ENCODE measurements at places on chromosomes 3 and 15.

GRCh38 chr15:41930867-41931222, 37.0 kb upstream of the SPTBN5 start:
- no peak overlapping the region for H3K4me3 ChIP-seq
- H3K36me3 ChIP-seq: no peaks in the 10 kb centered on the region
- DNase-seq: no peak
- peaks cover 24% of the 10 kb centered on the region for H3K4me1 ChIP-seq

GRCh38 chr3:53554559-53555067, 60.2 kb downstream of the CACNA1D start:
- H3K36me3 ChIP-seq: no peaks in the 10 kb centered on the region
- no peaks in the 10 kb centered on the region for H3K4me1 ChIP-seq
- no peaks in the 10 kb centered on the region for H3K27me3 ChIP-seq
- peak; percentile 37 for DNase-seq
- H3K4me3 ChIP-seq: no peak overlapping the region
- no peak overlapping the region for H3K27ac ChIP-seq

DNA sequence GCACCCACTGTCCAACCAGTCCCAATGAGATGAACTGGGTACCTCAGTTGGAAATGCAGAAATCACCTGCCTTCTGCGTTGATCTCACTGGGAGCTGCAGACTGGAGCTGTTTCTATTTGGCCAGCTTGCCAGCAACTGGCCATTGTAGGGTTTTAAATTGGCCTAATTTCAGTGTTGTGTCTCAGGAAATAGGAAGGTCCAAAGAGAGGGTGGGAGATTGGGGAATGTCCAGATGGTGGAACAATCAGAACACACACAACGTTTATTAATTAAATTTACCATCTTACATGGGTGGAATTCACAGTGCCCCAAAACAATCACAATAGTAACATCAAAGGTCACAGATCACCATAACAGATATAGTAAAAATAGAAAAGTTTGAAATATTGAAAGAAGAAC, 189.5 kb downstream of the ZNF385D start:
- H3K4me3 ChIP-seq: no peak overlapping the region
- no peaks in the 10 kb centered on the region for H3K27me3 ChIP-seq
- no peak overlapping the region for H3K27ac ChIP-seq
- no peaks in the 10 kb centered on the region for H3K36me3 ChIP-seq
- DNase-seq: no peak
- H3K4me1 ChIP-seq: no peaks in the 10 kb centered on the region

GRCh38 chr15:82126346-82126745, 80.5 kb upstream of the MEX3B start:
- peaks cover 30% of the 10 kb centered on the region for H3K4me1 ChIP-seq
- peaks cover 14% of the 10 kb centered on the region for H3K36me3 ChIP-seq
- H3K4me3 ChIP-seq: no peak overlapping the region

DNA sequence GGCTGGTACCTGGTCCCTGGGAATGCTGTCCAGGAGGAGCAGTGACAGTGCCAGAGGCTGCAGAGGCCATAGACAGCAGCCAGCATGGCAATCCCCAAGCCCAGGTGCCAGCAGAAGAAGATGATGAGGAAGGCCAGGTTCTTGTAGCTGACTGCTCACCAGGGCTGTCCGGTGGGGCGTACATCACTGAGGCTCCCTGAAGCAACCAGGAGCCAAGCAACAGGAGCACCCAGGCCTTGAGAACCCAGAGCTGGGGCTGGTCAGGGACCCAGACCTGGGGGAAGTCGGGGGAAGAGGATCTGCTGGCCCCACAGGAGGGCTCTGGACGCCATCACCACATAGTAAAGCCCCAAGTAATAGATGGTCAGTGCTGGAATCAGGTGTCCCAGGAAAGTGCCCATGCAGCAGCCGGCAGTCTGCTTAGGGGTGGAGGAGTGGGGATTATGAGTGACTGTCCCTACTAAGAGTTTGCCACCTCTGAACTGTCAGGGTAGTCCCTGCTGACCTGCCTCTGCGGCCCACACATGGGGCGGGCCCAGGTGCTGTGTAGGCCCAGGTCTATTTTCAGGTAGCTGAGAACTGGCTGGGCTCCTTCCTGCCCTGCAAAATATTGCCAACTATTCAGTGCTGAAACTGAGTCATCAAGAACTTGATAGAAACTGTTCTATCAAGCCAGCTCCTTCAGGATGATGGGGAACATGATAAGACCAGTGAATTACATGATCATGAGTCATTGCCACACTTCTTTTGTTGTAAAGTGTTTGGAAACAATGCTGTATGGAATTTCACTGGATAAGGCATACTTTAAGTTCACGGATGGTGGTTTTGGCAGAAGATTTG, 68.7 kb downstream of the CHRD start:
- H3K27me3 ChIP-seq: no peaks in the 10 kb centered on the region
- H3K27ac ChIP-seq: no peak overlapping the region
- H3K36me3 ChIP-seq: no peaks in the 10 kb centered on the region

DNA sequence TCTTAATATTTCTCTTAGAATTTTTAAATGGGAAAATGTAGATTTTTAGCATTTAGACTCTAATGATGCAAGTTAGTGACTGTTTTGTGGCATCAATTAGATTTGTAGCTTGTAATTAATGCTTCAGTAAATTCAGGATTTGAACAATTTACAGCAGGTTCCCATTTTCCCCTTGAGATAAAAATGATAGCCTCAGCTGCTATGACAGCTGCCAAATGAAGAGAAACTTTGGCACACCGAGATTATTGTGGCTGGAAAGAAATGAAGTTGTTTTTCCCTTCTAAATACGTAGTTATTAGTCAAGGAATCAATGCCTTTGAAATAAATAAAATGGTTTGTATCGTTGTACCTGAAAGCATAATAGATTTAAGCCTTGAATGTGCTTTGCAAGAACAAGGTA, 206.4 kb upstream of the P2RY1 start:
- H3K36me3 ChIP-seq: no peaks in the 10 kb centered on the region
- H3K4me1 ChIP-seq: no peaks in the 10 kb centered on the region
- no peak overlapping the region for H3K27ac ChIP-seq
- no peak overlapping the region for H3K4me3 ChIP-seq
- no peaks in the 10 kb centered on the region for H3K27me3 ChIP-seq
- DNase-seq: no peak

DNA sequence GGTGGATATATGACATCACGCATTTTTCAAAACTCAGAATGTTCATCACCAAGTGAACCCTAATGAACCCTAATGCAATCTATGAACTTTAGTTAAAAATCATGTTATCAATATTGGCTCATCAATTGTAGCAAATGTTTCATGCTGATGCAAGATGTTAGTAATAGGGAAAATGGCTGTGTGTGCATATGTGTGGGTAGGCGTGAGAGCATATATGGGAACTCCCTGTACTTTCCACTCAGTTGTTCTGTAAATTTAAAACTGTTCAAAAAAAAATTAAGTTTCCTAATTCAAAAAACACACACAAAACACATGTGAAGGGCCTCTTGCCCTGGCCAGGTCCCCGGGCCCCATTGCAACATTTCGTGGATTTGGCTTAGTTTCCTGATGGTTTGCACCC, 89.7 kb upstream of the PROK2 start:
- H3K27ac ChIP-seq: no peak overlapping the region
- H3K4me1 ChIP-seq: no peaks in the 10 kb centered on the region
- no peak for DNase-seq
- H3K27me3 ChIP-seq: no peaks in the 10 kb centered on the region
- H3K4me3 ChIP-seq: no peak overlapping the region

DNA sequence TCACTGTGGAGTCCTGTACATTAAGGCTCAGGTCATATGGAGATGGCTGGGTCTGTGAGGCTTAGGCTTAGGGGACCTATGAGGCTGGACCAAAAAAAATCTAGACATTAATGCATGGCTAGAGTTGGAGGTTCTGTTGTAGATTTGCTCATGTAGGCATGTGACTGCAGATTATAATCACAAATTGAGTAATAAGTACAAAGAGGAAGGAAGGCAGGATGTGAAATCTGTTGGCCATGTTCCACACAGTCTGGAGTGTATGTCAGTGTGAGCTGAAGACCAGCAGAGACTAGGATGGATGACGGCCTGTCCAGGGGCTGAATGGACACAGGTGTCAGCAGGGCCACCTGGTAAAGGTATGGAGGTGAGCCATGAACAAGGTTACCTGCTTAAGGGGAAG, at the start of gene ST3GAL6:
Gene ST3GAL6 (plus strand): TSS at position 265 of the 400 bp plus-strand sequence. CDS start 5,101 bp downstream, outside the sequence.
- H3K4me1 ChIP-seq: peaks cover 55% of the 10 kb centered on the region
- H3K27me3 ChIP-seq: no peaks in the 10 kb centered on the region
- no peak within 1 kb of the TSS for H3K27ac ChIP-seq
- H3K4me3 ChIP-seq: peak within 1 kb of the TSS; percentile 39
- no peaks in the 10 kb centered on the region for H3K36me3 ChIP-seq
- peak; percentile 70 for DNase-seq

GRCh38 chr15:89002830-89003229, 85.4 kb upstream of the ABHD2 start:
- H3K27ac ChIP-seq: peak overlapping the region; percentile 15
- H3K4me1 ChIP-seq: peaks cover 20% of the 10 kb centered on the region
- no peak overlapping the region for H3K4me3 ChIP-seq
- peak; percentile 8 for DNase-seq
- H3K36me3 ChIP-seq: no peaks in the 10 kb centered on the region

DNA sequence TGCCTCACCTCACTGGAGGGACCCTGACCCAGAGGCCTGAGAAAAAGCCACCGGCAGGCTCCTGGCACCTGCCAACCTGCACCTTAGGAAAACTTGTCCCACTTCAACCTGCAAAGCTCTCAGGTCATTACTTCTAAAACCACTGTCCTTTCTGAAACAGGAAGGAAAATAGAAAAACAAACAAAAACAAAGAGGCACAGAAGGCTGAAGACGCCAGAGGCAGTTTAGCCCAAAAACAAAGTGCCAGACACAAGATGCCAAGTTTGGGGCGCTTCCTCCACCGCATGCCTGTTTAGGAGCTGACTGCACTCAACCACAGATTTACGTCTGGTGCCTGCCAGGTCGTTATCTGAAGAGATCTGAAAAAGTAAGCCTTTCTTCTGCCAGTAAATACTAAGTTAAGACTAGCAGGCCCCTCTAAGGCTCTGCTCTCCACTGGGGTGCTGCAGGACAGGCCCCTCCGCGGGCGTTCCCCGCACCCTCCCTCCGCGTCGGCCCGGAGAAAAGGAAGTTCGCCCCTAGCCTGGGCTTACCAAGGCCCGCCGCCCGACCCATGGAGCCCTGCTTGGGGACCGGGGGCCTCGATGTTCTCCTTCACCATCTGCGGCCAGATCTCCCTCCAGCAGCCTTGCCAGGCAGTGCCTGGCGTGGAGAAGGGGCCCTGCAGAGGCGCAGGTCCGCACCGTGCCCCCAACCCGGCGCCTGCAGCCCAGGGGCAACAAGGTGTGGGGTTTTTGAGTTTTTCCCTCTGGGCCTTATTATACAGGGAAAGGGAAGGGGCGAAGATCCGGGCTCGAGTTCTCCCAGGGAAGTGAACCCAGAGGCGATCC, 1.3 kb downstream of the GOLGA8A start:
- DNase-seq: peak; percentile 47
- peaks cover 11% of the 10 kb centered on the region for H3K4me1 ChIP-seq
- H3K36me3 ChIP-seq: peaks cover 9% of the 10 kb centered on the region
- H3K4me3 ChIP-seq: peak overlapping the region; percentile 70
- no peak overlapping the region for H3K27ac ChIP-seq

- H3K27ac ChIP-seq: no peak overlapping the region
- no peak overlapping the region for H3K4me3 ChIP-seq
- peaks cover 6% of the 10 kb centered on the region for H3K4me1 ChIP-seq
- H3K27me3 ChIP-seq: no peaks in the 10 kb centered on the region
- no peak for DNase-seq
Measured at GRCh38 chr3:31433679-31433992, 99.1 kb upstream of the STT3B start.

DNA sequence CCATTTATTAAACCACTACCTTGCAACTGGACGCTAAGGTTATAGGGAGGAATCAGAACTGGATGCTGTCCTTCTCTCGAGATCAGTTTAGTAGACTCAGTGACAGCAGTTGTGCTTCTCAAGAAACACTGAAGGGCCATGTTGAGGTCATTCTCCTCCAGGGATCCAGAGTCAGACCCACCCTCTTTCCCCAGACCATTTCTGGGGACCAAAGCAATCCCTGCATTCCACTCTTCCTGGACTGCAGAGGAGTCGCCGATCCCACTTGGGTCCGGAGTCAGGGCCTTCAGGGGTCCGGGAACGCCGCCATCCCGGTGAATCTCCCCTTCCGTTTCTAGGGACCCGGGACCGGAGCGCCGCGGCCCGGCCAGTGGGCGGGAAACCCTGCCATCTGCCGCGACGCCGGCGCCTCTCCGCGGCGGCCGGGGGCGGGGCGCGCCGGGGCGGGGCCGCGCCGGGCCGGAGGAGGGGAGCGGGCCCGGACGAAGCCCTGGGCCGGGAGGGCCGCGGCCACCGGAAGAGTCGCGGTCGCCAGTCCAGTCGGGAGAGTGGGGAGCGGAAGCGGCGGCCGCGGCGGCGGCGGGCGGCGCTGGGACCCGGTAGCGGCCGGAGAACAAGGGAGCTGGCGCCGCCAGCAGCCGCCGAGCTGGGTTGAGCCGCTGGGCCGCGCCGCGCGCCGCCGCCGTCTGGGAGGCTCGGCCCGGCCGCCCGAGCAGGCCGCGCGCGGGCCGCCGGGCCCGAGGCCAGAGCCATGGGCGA, at the start of gene DVL3:
Gene DVL3 (plus strand): TSS at position 493 of the 759 bp plus-strand sequence. CDS start 259 bp downstream, at position 752.
- H3K27me3 ChIP-seq: no peaks in the 10 kb centered on the region
- peak; percentile 22 for DNase-seq
- peak within 1 kb of the TSS; percentile 89 for H3K4me3 ChIP-seq

DNA sequence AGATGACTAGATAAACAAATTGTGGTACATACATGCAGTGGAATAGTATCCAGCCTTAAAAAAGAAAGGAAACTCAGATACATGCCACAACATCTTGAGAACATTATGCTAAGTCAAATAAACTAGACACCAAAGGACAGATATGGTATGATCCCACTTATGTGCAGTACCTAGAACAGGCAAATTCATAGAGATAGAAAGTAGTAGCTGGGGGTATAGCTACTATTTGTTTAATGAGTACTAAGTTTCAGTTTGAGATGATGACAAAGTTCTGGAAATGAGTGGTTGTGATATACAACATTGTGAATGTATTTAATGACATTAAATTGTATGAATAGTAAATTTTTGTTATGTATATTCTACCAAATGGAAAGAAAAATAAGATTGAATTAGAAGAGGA, 477.2 kb upstream of the CFAP20DC start:
- no peak for DNase-seq
- H3K36me3 ChIP-seq: no peaks in the 10 kb centered on the region
- no peaks in the 10 kb centered on the region for H3K27me3 ChIP-seq

DNA sequence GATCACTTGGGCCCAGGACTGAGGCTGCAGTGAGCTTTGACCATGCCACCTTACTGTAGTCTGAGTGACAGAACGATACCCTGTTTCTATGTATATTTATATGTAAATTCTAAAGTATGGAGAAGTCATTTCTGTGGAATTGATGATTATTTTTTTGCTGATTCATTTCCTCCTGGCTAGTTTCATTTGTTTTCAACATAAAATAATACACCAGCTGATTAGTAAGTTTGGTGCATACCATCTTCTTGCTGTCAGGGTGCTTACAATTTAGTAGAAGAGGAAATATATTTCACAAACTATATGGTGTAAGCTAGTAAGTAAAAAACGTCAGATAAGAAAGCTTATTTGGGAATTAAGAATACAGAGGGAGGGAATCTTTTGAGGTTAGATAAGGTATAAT, 36.0 kb downstream of the SLC25A26 start:
- DNase-seq: peak; percentile 33
- H3K36me3 ChIP-seq: peaks cover 2% of the 10 kb centered on the region
- no peak overlapping the region for H3K4me3 ChIP-seq
- no peaks in the 10 kb centered on the region for H3K4me1 ChIP-seq
- no peak overlapping the region for H3K27ac ChIP-seq

Data from common myeloid progenitor, CD34-positive (primary cell).